Dermis blood vessel endothelial cell (primary cell): ENCODE measurements at places on chromosomes 2 and 18.

DNA sequence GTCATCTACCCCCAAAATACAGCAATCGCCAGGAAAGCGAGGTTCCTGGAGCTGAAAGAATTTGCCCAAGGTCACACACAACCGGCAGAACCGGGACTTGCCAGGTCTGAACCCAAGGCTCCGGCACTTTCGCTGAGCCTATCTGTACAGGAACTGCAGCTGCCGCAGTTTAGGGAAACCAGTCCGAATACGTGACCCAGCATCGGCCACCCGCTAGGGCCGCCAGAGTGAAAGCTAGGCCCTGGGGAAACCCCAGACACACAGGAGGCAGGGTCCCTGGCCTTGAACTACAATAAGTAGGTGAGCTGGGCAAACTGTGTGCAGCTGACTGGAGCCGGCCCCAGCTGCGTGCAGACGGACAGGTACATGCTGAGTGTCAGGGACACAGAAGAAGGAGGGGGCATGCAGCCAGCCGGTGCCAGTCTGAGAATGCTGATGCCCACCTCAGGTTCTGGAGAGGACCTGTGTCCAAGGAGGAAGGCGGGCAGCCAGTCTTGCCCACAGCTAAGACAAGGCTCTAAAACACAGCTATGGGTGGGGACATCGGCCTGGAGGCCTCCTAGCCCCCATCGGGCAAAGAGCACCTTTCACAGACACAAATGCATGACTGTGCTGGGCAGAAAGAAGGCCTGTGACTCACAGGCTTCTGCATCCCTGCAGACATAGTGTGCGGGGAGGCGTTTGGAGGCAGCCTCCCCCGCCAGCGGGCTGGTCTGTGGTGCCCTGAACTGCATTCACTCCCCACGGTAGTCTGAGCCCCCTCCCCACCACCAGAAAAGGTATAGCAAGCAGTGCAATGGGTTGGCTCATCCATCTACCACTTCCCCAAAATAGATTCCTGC lies 107.4 kb upstream of the ID2 start:
- no peak for DNase-seq

- DNase-seq: peak; percentile 5
These were observed 37.0 kb downstream of the ROCK1 start for GRCh38 chr18:21074336-21075323.

DNA sequence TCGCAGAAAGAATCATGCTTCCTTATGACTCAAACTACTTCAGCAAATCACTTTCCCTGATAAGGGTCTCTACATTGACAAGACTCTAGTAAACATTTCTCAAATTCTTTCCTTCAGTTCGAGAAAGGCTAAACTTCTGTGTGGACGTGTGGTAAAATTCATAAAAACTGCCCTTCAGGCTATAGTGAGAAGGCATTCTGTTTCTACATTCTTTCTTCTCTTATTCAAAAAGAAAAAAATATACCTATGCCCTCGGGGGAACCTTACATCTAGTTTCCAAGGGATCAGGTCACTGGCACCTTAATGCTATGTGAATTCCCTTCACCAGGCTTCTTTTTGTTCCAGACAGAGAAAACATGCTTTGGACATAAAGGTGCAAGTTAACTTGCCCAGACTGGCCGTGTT lies 4.9 kb downstream of the VIT start:
- DNase-seq: no peak

- no peak for DNase-seq
These were observed 408.7 kb upstream of the NRP2 start for GRCh38 chr2:205273627-205274026.

DNA sequence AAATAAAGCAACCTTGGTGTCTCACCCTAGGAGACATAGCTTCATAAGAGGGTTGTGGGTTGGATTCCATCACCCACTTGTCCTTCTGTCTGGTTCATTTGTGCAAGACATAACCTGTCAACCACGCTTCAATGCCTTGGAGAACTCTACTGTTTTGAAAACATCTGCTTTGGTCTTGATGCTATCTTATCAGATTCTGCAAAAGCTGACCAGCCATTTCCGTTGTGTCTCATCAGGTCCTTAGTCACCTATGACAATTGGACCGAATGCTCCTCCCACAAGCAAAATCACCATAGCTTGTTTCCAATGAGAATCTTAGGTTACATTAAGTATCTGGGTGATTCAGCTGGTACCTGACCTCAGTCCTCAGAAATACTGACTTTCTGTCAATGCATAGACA lies 35.4 kb downstream of the STAT4 start:
- no peak for DNase-seq

DNA sequence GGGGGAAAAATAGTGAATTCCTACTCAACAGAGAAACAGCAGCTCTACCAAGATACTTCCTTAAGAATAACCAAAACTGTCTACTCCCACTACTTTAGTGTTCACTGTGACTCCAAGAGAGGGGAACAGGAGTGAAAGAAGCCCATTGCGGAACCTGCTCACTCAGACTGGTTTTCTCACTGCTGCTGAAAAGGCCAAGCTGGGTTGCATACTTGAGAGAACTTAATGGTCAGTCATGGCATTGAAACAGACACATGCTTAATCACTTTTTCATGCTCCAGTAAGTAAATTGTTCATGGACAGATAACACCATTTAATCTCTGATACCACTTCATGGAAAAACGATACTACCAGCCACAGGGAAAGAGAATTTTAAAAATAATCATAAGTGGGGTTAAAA lies 35.7 kb upstream of the SLC8A1 start:
- DNase-seq: no peak

- no peak for DNase-seq
These were observed 74.5 kb downstream of the SPATS2L start for GRCh38 chr2:200380833-200381542.

DNA sequence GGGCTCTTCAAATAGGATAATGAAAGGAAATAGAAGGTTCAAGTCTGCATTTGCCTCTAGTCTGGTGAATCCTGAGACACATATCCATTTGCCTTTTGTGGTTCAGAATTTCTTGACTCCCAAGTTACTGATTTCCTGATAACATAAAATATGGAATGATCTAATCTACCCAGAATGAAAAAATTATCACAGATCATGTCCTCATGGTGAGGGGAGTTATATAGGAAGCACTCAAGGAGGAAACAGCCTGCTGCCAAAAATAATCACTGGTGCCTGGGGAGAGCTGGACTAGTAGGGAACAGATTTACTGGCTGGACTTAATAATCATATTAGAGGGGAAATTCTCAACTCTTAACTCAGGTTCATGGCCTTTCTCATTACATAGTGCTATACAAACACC lies 95.5 kb upstream of the STK17B start:
- DNase-seq: peak; percentile 91

- DNase-seq: no peak
These were observed 826.8 kb downstream of the TRIB2 start for GRCh38 chr2:13543550-13543949.

GRCh38 chr2:224442071-224442967 lies 40.4 kb upstream of the FAM124B start:
- peak; percentile 67 for DNase-seq

GRCh38 chr2:147110317-147110716 lies 734.5 kb upstream of the ACVR2A start:
- DNase-seq: no peak

- no peak for DNase-seq
These were observed 138.6 kb upstream of the SCN7A start for GRCh38 chr2:166632616-166633015.

GRCh38 chr2:111653103-111653624 lies 230.8 kb downstream of the ANAPC1 start:
- no peak for DNase-seq

DNA sequence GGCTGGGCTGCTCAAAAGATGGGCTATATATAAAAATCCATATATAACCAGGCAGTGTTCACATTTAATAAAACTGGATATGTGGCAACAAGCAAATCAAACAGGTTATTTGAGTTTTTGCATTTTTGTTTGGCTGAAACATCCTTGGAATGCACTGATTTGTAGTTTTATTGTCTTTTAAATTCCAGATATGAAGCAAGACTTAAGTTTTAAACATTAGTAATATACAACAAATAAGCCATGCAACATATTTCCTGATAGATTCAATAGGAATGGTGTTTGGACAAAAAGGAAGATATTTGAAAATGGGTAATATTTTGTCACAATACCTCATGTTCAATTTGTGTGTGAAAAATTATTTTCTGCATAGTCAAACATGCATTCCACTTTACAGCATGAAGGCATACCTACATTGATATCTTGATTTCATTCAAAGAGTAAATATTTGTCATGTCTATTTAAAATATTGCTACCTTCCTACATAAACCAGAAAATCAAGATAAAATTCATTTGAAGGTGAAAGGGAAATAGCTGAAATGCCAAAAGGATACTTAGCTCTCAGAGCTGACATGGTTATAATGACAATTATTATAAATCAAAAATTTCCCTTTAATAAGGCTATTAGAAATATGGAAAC lies 132.3 kb upstream of the NETO1 start:
- no peak for DNase-seq

DNA sequence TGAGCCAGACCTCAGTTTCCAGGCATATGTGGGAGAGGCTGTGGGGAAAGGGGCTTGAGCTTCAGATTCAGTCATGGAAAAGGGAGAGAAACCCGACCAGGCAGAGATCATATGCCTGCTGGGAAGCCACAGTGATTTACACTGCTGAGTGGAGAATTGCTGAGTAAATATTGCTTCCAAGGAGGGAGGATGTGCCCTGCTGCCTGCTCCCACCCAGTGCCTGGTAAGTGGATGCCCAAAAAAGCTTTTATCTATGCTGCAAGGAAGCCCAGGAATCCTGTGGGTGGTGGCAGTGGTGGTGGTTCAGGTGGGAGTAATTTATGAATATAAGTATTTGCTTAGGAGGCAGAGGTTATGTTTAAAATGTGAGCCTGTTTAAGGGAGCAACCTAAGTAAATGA lies 39.5 kb downstream of the INO80C start:
- no peak for DNase-seq

DNA sequence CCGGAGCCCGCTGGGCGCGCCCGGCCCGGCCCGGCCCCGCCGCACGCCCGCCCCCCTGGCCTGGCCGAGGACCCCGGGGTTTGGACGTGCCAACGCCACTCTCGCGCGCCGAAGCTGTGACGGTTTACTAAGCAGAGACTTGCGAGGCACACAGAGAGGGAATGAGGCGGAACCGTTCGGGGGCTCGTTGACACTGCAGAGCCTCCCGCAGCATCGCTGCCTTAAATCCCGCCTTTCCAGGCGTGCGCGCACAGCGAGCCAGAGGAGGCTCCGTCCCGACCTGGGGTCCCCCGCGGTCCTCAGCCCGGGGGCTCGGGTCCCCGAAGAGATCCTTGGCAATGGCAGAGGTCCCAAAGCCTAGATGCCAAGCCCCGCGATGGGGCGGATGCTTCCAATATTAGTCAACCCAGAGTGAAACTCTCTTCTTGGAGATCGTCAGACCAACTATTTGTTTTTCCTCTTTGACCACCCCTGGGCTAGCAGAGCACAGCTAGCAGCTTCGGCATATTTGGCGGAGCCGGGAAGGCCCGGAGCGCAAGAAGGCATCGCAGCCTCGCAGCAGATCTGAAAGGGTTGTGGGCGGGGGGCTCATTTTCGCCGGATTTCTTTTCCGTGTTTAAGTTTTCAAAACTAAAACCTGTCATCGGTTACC lies at the start of gene ZNF385B:
TSS of gene ZNF385B (minus strand) at position 197 of the 652 bp plus-strand sequence.
- DNase-seq: peak; percentile 12

DNA sequence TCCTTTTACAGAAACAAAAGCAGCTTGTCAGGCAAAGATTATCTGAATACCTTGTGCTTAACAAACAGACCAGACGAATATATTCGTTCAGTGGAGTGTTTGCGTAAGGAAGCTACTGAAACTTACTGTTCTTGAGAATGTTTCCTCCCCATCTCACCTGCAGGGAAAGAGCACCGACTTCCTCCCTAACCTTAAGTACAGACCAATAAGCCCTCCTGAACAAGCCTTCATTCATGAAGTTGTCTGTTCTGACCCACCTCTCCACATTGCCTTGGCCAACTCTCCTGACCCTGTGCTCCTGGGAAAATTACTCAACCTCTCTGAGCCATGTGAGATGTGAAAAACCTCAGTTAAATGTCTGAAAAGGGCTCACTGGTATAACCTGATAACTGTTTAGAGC lies 35.2 kb downstream of the STK39 start:
- DNase-seq: no peak

- no peak for DNase-seq
These were observed 69.2 kb downstream of the B3GNT2 start for GRCh38 chr2:62265106-62265505.

- DNase-seq: no peak
These were observed 4.8 kb upstream of the RNF138 start for GRCh38 chr18:32086881-32087280.

DNA sequence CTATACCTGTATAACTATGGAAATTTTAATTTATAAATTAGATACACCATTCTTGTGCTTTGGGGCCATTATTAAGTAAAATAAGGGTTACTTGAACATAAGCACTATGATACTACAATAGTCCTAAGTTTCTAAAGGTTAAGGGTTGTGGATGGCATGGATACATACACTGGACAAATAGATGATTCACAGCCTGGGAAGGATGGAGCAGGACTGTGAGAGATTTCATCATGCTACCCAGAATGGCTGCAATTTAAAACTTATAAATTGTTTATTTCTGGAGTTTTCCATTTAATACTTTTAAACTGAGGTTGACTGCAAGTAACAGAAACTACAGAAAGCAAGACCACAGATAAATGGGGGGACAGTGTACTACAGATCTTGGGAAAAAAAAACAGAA lies 295.8 kb upstream of the ZNF804A start:
- DNase-seq: no peak

- no peak for DNase-seq
These were observed 20.4 kb upstream of the L3MBTL4 start for GRCh38 chr18:6434987-6435709.

GRCh38 chr2:23545811-23546210 lies 160.8 kb downstream of the KLHL29 start:
- DNase-seq: no peak

DNA sequence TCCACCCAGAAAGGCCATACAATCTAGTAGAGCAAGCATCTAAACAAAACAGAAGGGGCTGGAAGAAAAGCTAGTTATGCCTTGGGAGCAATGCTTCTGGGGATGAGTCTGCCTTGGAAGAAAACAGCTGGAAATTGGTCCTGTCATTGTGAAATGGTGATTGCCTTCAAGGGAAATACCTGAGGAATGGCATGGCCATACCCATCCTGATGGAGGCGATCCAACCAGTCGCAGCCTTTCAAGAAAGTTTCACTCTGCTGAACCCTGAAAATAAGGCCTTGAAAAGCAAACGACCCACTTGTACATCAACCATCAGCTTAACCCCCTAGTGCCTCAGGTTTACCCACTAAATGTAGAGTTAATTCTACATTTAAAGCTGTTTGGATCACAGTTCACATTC lies 72.6 kb upstream of the PID1 start:
- no peak for DNase-seq
